Pancreas (tissue), 10 donors: ENCODE measurements at places on chromosomes 2 and 18.

GRCh38 chr18:26547646-26548414 is 523 bp downstream of the KCTD1 start:
- H3K4me3 ChIP-seq: peak overlapping the region; percentile 73
- no peaks in the 10 kb centered on the region for H3K27me3 ChIP-seq
- H3K4me1 ChIP-seq: peaks cover 27% of the 10 kb centered on the region
- peak; percentile 72 for DNase-seq
- peak overlapping the region; percentile 53 for H3K27ac ChIP-seq

GRCh38 chr2:215439980-215440512 is 4.2 kb upstream of the FN1 start:
- no peak for DNase-seq
- no peak overlapping the region for H3K4me3 ChIP-seq
- no peaks in the 10 kb centered on the region for H3K36me3 ChIP-seq
- no peaks in the 10 kb centered on the region for H3K4me1 ChIP-seq

DNA sequence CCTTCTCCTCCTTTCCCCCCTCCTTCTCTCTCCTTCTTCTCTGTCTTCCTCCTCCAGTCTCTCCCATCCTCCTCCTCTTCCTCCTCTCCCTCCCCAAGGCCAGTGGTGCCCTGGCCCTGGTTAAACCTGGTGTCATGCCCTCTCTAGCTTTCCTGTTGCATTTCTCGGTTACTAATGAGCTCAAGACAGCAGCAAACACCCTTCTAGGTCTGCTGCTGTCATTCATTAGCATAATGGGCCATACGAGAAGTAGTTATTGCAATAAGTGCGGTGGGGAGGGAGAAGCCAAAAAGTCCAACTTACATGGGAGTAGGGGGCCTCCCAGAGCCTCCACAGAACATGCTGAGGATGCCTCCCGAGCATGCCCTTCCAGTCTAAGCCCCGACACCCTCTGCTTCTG is 177.2 kb downstream of the CELF4 start:
- H3K4me3 ChIP-seq: no peak overlapping the region
- H3K4me1 ChIP-seq: no peaks in the 10 kb centered on the region
- no peaks in the 10 kb centered on the region for H3K36me3 ChIP-seq
- H3K27ac ChIP-seq: no peak overlapping the region
- H3K27me3 ChIP-seq: no peaks in the 10 kb centered on the region

- H3K27me3 ChIP-seq: no peaks in the 10 kb centered on the region
- H3K4me1 ChIP-seq: no peaks in the 10 kb centered on the region
- DNase-seq: no peak
- H3K36me3 ChIP-seq: no peaks in the 10 kb centered on the region
- no peak overlapping the region for H3K4me3 ChIP-seq
- H3K27ac ChIP-seq: no peak overlapping the region
Observed at GRCh38 chr2:205651719-205652118, 30.6 kb upstream of the NRP2 start.

- H3K27ac ChIP-seq: no peak overlapping the region
- DNase-seq: no peak
- no peak overlapping the region for H3K4me3 ChIP-seq
- no peaks in the 10 kb centered on the region for H3K36me3 ChIP-seq
- no peaks in the 10 kb centered on the region for H3K4me1 ChIP-seq
Observed at GRCh38 chr2:873651-874580, 76.7 kb upstream of the SNTG2 start.

DNA sequence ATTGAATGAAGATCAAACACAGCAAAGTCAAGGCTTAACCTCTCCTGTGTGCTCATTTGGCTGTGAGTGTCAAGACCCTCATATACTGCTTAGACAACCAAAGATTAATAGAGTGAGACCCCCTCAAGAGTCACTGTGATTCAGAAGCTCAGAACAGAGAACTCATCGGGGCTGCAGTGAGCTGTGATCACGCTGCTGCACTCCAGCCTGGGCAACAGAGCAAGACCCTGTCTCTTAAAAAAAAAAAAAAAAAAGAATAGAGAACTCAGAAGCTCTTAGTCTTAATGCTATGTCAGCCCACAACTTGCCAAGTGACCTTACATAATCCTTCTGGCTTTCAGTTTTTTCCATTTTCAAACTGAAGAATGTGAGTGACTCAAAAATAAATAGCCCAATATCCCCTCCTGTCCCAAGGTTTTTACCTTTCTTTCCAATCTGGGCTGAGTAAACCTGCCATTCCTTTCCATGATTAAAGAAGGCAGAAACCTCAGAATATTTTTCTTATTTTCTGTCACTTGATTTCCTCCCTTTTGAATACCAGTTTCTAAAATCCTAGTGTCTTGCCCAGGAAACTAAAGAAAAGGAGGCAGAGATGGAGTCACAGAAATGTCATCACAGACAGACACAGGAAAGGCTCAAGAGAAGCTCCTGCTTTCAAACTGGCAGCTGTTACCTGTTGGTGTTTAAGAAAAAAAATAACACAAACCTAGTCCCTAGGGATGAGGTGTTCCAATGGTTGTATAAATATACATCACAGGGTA is 102.4 kb downstream of the CACNB4 start:
- H3K4me3 ChIP-seq: no peak overlapping the region
- no peaks in the 10 kb centered on the region for H3K36me3 ChIP-seq
- no peak for DNase-seq
- no peak overlapping the region for H3K27ac ChIP-seq

DNA sequence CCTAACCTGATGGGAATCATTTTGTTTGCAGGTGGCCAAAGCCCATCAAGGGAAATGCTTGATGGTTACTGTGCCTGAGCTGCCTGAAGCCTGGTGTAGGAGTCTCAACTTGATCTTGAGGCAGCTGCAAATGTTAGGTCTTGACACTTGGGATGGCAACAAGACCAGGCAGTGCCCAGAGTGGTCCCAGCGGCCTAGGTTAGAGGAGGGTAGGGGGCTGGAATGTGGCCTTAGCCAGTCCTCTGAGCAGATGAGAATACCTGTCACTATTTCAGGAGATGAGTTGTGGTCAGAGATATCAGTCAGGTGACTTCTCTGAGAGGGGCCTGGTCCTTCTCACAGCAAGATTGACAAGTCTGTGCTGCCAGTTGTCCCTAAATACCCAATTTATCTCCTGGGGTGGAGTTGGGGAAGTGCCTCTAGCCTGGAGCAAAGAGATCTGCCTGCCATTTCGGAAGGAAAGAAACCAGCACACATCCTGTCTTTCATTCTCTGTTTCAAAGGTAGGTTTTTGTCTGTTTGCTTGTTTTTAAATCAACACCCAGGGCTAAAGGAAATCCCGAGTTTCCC is 13.4 kb downstream of the SPTBN1 start:
- H3K36me3 ChIP-seq: no peaks in the 10 kb centered on the region
- H3K4me3 ChIP-seq: no peak overlapping the region
- H3K4me1 ChIP-seq: no peaks in the 10 kb centered on the region

DNA sequence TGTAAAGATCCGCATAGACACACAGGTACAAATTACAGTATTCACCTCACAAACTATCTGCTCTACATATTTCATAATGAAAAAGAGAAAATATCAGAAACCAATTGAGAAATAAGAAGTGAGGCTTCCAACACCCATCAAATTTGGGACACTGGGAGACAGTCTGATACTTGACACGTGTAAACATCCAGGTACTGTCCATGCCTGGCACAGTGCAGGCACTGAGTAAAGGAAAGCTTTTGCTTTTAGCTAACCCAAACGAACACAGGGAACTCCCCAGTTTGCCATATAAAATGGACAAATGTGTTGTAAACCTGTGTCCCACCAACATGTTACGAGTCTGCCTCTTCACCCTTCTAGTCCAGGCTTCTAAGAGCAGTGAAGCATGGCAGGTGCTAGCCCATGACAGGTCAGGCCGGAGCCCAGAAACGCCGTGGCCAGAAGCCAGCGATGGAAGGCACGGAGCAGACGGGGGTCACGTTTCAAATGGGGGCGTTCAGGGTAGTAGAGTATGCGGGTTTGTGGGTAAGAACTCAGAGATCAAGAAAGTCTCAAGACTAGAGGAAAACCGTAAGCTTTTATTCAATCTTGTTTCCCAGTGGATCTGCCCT is 27.0 kb downstream of the CDH2 start:
- H3K4me3 ChIP-seq: no peak overlapping the region
- no peak for DNase-seq
- no peak overlapping the region for H3K27ac ChIP-seq
- H3K27me3 ChIP-seq: no peaks in the 10 kb centered on the region
- H3K36me3 ChIP-seq: no peaks in the 10 kb centered on the region

DNA sequence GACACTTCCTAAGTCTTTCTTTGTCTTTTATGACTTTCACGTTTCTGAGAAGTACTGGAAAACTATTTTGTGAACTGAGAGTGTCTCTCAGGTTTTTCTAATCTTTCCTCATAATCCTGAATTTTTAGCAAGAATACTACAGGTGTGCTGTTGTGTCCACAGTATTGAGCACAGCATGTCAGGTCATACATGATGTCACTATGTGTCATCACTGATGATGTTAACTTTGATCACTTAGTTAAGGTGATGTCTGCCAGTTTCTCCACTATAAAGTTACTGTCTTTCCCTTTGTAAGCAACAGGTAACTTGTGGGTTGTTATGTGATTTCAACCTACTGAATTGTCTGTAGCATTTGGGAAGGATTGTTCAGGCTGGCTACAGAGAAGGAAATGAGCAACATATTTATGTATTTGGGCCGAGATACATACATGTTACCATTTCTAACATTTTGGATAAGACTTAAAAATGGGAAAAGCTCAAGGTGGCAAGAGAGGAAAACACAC is 11.1 kb downstream of the MATN3 start:
- no peak overlapping the region for H3K4me3 ChIP-seq
- no peak for DNase-seq
- H3K27ac ChIP-seq: no peak overlapping the region
- no peaks in the 10 kb centered on the region for H3K36me3 ChIP-seq

DNA sequence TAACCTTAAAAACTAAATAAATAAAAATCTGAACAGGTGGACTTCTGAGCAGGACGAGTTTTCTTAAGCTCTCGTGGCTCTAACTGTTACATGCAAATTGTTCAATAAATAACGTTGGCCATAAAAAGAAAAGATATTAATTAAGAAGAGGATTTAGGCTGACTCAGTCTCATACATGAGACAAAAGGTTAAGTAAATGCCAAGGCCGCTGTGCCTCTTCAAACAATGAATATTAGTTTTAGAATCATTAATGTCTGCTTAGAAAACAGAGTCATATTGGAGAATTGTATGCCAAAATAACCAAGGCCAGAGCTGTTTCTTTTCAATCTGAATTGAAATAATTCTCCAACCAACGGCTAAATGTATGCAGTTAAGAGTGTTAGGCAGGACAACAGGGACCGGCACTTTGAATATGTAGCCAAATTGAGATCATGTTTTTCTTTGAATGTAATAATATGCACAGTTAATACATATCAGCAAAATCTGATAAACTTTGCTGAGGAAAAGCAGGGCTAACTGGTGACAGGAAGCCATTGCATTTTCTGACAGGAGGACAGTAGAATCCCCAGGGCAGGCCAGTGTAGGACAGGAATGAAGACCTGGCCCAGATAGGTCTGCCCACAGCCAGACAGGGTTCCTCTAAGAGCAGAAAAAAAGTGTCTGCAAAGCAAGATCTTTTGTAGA is 1041.4 kb upstream of the FANCL start:
- H3K4me3 ChIP-seq: no peak overlapping the region
- no peak for DNase-seq
- no peaks in the 10 kb centered on the region for H3K27me3 ChIP-seq
- no peak overlapping the region for H3K27ac ChIP-seq
- no peaks in the 10 kb centered on the region for H3K36me3 ChIP-seq

GRCh38 chr18:13036622-13037320 is 45.6 kb downstream of the CEP192 start:
- H3K36me3 ChIP-seq: no peaks in the 10 kb centered on the region
- no peak for DNase-seq
- no peaks in the 10 kb centered on the region for H3K27me3 ChIP-seq
- H3K4me1 ChIP-seq: no peaks in the 10 kb centered on the region

DNA sequence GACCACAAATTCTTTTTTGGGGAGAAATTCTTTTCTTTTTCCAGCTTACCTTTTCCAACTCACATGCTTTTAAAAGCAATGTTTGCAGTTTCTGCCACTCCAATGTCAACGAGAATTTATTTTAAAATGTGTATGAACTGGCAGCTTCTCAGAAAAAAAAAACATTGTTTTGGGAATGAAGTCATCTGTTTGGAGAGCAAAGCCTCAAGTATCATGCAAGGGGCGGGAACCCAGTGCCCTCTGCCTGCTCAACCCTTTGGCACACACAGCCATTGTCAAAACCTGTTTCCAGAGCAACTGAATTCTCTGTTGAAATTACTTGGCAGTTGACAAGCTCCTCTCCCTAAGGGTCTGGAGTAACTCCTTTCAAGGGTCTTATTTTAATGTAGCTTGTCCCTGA is 128.5 kb downstream of the QPCT start:
- no peak overlapping the region for H3K4me3 ChIP-seq
- H3K4me1 ChIP-seq: no peaks in the 10 kb centered on the region
- no peaks in the 10 kb centered on the region for H3K27me3 ChIP-seq
- no peak overlapping the region for H3K27ac ChIP-seq
- no peak for DNase-seq
- H3K36me3 ChIP-seq: no peaks in the 10 kb centered on the region

DNA sequence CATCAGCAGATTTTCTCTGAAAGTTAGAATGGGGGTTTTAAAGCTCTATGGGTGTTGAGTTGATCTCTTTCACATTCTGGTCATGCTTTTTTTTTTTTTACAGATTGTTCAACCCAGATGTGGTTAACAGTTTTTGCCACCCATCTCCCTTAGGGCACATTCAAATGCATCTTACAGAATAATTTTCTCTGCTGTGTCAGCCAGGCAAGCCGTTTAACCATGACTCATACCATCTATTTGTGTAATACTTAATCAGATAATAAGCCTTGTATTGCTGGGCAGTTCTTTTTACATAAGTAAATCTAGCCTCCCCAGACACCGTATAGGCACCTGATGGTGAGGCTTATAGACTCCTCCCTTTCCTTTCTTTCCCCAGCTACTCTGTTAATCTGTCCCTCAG is 62.0 kb downstream of the TGIF1 start:
- H3K36me3 ChIP-seq: no peaks in the 10 kb centered on the region
- no peak for DNase-seq
- no peaks in the 10 kb centered on the region for H3K4me1 ChIP-seq
- no peaks in the 10 kb centered on the region for H3K27me3 ChIP-seq
- H3K27ac ChIP-seq: no peak overlapping the region
- H3K4me3 ChIP-seq: no peak overlapping the region
